Myocyte (in vitro differentiated cells): ENCODE measurements at places on chromosomes 4 and X.

- no peak for DNase-seq
Observed at GRCh38 chrX:78357342-78358055, 30.1 kb upstream of the CYSLTR1 start.

GRCh38 chr4:65667506-65668041 lies 2.7 kb downstream of the EPHA5 start:
- DNase-seq, result no peak

- no peak for DNase-seq
Observed at GRCh38 chrX:39563178-39563577, 534.6 kb downstream of the BCOR start.

DNA sequence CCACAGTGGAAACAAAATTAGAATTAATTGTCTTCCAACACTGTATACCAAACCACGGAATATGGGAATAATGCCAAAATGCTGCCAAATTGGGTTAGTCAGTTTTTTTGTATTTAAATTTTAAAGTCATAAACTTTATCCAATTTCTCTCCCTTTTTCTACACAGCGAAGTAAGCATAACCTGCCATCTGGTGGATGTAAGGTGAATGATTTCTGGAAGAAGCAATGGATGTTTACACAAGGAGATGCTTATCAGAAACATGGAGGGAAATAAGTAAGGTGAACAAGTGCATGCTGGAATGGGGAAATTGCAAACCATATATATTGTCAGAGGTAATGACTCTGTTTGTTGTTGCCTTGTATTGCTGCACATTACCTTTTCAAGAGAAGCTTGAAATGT lies 691.9 kb downstream of the TECRL start:
- no peak for DNase-seq

DNA sequence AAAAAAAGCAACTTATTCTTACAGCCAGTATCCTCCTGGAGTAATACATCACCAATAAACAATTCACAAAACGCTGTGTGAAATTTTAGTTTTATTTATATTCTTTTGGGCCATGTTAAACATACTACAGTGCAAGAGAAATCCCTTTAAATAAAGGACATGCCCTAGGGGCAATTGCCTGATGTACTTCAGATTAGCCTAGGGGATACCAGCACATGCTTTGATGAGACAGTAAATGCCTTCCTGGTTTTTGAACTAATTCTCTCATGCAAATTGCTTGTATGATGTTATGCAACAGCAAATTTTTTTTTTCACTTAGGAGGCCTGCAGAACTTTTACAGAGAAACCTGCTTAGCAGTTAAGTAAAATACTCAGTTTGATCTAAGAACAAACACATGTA lies 711.9 kb upstream of the FRG1 start:
- no peak for DNase-seq

- peak; percentile 43 for DNase-seq
Observed at GRCh38 chr4:165873298-165874071, 448 bp downstream of the TLL1 start.

DNA sequence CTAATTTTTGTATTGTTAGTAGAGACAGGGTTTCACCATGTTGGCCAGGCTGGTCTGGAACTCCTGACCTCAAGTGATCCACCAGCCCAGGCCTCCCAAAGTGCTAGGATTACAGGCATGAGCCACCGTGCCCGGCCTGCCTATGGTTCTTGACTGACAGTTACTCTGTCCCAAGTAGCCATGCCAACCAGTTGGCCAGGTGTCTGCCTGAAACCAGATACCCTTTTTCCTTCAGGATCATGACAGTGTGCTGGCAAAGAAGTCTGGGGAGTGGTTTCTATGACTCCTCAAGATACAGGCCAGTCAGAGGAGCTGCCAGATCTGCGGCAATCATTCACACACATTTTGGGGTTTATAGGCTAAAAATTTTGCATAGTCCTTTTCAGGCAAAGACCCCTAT lies 1.7 kb upstream of the LAS1L start:
- peak; percentile 71 for DNase-seq

DNA sequence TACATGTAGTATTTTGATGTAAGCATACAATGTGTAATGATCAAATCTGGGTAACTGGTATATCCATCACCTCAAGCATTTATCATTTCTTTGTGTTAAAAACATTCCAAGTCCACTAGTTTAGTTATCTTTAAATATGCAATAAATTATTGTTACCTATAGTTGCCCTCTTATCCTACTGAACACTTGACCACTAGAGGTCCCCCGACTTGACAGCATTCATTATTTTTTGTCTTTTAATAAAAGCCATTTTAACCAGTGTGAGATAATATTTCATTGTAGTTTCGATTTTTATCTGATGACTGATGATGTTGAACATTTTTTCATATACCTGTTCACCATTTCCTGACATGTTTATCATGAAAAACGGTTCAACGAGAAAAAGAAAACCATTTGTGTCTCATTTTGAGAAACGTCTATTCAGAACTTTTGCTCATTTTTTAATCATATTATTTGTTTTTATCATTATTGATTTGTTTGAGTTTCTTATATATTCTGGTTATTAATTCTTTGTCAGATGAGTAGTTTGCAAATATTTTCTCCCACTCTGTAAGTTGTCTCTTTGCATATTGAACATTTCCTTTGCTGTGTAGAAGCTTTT lies 199.0 kb upstream of the CXXC4 start:
- no peak for DNase-seq

- DNase-seq, result no peak
Observed at GRCh38 chr4:90542216-90542615, 415.0 kb downstream of the CCSER1 start.

DNA sequence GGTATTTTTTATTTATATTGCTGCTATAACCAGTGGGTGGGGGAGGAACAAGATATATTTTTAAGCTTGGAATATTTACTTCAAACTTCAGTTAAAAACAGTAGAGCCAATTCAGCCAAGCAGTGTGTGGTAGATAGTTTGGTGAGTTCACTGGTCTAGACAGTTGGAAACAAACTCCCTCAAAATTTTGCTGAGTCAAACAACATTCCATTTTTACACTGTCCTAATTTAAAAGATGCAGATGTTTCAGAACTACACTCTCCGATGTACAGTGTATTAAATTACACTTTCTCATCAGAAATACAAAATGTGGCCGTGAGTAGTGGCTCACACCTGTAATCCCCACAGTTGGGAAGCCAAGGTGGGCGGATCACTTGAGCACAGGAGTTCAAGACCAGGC lies 23.3 kb downstream of the PRKX start:
- DNase-seq, result no peak

GRCh38 chrX:11770320-11770719 lies 12.3 kb downstream of the MSL3 start:
- peak; percentile 51 for DNase-seq

GRCh38 chrX:49075347-49075746 lies 1.5 kb upstream of the PRAF2 start:
- no peak for DNase-seq

DNA sequence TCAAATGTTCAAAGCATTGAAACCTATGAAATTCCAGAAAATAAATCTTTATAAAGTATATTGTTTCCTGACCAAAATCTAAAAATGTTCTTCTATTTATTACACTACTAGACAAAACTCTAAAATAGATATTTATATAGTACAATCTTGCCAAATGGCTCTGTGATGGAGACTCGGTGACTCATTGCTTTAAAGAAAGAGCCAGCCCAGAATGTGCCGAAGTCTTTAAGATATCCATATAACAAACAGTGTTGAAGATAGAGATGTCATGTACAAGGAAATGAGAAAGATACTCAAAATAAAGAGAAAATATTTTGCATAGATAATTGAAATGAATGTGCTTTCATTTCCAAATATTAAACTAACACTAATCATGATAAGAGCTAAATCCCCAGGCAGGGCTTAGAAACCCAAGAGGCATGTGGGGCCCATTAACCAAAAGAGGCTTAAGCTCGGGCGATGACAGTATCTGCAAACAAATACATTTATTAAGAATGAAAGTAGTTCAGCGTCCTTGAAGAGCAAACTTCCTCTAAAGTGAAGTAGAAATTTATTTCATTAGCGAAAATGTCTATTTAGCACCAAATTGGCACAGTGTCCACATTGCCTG lies 102.1 kb upstream of the FAM9B start:
- DNase-seq, result no peak

GRCh38 chr4:23360718-23361117 lies 529.1 kb downstream of the PPARGC1A start:
- no peak for DNase-seq

DNA sequence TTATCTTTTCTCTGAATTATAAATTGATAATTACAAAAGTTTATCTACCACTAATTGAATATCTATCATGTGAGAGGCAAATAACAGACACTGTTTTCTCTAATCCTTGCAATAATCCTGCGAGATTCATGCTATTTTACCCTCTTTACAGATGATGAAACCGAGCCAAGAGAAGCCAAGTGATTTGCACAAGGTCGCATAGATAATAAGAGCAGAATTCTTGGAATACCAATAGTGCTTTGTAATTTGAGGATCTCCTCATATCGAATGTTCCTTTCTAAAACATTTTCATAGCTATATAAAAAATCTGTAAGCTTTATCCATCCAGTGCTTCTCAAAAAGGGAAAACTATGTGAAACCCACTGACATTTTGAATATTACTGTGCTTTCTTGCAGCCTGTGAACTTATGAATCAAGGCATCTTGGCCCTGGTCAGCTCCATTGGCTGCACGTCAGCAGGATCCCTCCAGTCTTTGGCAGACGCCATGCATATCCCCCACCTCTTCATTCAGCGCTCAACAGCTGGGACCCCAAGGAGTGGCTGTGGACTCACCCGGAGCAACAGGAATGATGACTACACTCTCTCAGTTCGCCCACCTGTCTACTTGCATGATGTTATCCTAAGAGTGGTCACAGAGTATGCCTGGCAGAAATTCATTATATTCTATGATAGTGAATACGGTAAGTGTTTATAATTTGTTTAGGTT lies 743.8 kb upstream of the ATOH1 start:
- DNase-seq, result peak; percentile 60

- no peak for DNase-seq
Observed at GRCh38 chrX:31461266-31461665, 389.4 kb upstream of the FTHL17 start.

DNA sequence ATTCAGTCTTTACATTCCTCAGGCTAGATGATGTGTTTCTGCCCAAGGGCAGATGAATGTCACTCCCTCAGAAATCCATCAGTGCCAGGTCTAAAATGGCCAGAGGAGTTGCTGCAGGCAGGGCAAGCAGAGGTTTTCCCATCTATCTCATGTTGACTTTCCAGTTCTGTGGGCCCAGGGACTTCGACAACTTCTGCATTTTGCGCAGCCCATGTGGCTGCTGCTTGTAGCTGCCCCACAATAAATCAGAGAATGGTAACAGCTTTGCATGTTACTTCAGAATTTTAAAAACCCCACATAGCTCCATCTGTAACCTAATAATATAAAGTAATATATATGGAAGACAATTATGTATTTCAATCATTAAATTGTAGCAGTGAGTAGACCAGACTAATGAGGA lies 1367.7 kb upstream of the AGA start:
- no peak for DNase-seq

DNA sequence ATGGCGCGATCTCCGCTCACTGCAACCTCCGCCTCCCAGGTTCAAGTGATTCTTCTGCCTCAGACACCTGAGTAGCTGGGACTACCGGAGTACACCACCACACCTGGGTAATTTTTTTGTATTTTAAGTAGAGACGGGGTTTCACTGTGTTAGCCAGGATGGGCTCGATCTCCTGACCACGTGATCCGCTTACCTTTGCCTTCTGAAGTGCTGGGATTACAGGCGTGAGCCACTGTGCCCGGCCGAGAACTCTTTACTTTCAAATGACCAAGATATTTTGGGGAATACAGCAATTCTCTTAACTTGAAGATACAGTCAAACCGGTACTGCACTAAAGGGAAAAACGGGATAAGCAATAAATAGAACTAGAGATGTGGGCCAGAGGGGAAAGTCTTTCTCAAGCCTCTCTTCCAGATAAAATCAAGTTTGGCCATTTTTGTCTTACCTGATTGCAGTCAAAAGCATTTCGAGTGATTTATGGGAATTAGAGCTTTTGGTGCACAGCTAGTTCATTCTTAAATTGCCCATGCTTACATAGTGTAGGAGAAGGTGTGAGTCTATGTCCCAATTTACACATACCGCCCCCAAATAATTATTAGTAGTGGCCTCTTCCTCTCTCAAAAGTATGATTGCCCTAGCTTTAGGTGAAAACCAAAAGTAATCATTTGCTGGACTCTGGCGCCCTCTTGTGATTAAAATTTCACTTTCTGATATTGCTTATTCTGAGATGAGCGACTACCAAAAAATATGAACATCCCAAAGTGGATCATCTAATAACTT lies 53.2 kb upstream of the ABCG2 start:
- peak; percentile 73 for DNase-seq

GRCh38 chr4:151798678-151799416 lies 38.0 kb upstream of the GATB start:
- DNase-seq, result peak; percentile 89

DNA sequence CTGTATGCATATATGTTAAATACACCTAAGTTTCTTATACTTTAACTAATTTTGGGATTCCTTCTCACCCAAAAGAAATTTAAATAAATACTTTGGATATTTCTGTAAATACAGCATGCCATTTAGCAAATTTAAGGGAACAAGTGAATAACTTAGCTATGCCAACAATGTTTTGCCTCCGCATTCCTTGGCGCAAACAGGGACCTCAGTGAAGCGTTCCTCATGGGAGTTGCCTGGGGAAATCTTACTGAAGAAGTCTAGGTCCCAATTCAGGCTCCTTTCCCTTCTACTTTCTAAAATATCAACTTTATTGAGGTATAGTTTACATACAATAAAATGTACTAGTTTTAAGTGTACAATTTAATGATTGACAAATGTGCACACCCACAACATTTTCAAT lies 25.0 kb downstream of the COL4A5 start:
- DNase-seq, result peak; percentile 48

GRCh38 chr4:176309772-176310171 lies 10.0 kb upstream of the SPCS3 start:
- DNase-seq, result no peak
